Activated CD4-positive, alpha-beta T cell treated with anti-CD3 and anti-CD28 coated beads, Interleukin-2, amount 50 U/mL, for 4 hours (primary cell): ENCODE measurements at places on chromosomes 16 and 17.

DNA sequence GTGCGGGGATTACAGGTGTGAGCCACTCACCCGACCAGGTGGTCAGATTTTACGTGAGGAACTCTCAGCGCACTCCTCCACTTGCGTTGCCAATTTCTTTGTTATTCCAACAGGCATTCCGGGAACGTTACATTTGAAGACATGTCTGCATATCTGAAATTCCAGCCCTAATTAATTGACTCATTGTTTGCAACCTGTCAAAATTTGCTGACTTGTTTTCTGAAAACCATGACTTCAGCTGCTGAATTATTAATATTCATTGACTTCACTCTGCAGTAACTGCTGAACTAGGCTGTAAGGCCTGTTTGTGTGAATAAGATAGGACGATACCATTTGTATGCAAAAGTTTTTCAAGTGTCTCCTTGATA lies 16.6 kb downstream of the G6PC1 start:
- no peak for DNase-seq

DNA sequence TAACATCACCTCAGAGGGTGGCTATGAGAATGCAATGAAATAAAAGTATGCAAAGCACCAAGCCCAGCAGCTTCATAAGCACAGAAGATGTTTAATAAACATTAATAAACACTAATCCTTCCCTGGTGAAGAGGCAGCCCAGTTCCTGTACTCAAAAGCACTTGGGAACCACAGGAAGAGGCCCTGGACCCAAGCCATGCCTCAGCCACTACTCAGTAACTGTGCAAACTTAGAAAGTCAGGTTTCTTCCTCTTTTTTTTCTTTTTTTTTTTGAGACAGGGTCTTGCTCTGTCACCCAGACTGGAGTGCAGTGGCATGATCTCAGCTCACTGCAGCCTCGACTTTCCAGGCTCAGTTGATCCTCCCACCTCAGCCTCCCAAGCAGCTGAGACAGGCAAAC lies 5.3 kb downstream of the ARHGAP17 start:
- no peak for DNase-seq

GRCh38 chr17:78384479-78385175 lies 6.2 kb downstream of the PGS1 start:
- DNase-seq, result no peak

DNA sequence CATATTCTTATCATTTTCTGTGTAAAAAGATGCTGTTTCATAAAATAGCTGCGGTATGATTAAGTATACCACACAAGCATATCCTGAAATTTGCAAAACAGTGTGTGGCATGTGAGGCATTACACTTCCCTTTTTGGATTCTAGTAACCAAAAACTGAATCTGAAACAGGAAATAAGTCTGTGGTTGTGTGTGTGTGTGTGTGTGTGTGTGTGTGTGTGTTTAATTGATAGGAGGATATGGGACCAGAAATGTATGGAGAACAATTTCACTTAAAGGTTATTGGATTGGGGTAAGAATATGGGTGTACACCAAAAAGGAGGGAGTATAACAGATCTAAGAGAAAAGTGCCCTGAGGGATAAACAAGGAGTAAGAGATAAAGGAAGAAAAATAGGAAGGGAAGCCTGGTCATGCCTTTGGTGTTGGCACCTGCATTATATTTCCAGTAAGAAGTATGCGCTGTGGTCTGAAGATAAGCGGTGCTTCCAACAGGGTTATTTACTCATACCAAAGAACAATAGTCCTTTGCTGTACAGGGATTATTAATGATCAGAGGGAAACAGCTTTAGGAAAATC lies 4.0 kb downstream of the LYRM1 start:
- DNase-seq, result no peak

DNA sequence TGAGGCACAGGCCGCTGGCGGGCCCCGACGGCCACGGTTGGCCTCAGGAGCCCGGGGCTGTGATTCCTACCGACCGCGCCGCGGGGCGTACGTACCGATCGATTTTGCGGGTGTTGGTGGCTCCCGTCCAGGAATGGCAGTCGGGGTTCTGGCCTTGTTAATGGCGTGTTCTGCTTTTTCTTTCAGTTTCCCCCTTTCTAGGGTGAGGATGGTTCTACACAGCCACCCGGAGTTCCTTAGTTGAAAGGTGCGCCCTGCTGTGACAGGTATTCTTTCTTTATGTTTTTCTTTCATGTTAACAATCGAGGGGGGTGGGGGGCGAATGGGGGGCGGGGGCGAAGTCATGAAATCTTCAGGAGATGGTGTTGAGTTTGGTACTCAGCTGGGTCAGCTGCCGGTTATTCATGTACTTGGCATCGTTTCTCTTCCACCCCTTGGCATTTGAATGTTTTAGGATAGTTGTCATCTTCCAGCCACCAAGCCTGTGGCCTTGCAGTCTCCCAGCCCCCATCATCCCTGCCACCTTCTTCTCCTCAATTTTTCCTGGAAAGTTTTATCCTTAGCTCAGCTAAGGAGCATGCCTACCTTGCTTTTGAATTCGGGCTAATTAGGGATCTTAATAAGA lies 802 bp downstream of the CYLD start:
- peak; percentile 35 for DNase-seq

DNA sequence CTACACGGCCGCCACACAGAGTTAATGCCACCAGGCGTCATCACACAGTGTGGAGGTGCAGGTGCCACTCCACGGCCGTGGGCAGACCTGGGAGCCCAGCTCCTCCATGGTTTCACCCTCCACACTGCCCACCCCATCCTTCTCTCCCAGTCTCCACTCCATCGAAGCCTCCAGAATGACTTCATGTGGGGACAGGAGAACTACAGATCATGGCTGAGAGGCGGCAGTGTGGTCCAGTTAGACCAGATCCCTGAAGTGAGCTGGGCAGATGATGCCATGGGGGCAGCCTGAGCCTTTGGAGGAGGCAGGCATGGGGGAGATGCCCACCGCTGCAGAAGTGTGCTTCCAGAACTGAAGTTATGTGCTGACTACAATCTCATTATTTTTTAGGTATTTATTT lies 38.0 kb upstream of the FAAP100 start:
- no peak for DNase-seq

- no peak for DNase-seq
Observed at GRCh38 chr17:76757256-76757655, 19.3 kb downstream of the MFSD11 start.

- DNase-seq, result no peak
Observed at GRCh38 chr16:66486773-66487579, 59.9 kb downstream of the BEAN1 start.

GRCh38 chr17:37816950-37817349 lies 72.1 kb upstream of the HNF1B start:
- DNase-seq, result no peak

DNA sequence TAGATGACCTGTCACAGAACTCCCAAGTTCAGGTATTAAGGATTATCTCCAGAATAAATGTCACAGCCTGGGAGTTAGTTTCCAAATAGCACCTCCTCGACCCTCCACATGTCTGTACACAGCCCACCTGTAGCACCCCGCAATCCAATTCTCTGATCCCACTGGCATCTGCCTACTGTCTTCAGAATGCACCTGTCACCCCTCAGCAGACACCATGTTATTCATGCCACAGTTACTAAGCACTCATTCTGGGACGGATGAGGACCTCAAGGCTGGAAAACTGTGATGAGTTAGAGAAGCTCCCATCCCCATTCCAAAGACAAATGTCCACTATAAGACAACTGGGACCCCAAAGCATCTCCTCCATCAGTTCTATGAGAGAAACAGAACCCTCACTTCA lies 7.8 kb downstream of the EMP2 start:
- DNase-seq, result no peak

- DNase-seq, result no peak
Observed at GRCh38 chr17:65931246-65932149, 260.4 kb downstream of the CEP112 start.

GRCh38 chr16:57265850-57266530 lies 18.5 kb downstream of the PLLP start:
- no peak for DNase-seq

DNA sequence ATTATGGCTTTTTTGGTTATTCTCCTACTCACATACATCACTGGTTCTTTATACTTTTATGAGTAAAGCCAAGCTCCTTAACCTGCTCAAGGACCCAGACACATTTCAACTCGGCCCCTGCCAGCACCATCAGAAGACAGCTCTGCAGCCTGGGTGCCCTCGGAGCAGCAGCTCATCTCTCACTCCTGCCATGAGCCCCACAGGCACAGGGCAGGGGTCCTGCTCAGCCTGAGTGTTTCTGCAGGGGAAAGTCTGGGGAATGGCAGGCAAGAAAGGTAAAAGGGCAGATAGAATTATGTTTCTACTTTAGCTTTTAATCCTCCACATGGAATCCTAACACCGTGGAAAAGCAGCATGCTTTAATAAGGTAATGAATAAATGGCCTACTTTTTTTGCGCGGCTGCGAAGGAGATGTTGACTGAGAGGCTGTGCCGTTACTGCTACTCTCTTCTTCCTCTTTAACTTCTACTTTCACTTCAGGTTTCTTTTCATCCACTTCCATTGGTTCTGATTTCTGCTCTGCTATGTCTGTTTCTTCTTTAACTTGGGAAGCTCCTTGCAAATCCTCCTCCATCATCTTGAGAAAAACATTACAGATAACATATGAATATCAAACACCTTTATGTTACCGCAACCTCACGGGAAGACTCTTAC lies 50.1 kb upstream of the TRAP1 start:
- no peak for DNase-seq

DNA sequence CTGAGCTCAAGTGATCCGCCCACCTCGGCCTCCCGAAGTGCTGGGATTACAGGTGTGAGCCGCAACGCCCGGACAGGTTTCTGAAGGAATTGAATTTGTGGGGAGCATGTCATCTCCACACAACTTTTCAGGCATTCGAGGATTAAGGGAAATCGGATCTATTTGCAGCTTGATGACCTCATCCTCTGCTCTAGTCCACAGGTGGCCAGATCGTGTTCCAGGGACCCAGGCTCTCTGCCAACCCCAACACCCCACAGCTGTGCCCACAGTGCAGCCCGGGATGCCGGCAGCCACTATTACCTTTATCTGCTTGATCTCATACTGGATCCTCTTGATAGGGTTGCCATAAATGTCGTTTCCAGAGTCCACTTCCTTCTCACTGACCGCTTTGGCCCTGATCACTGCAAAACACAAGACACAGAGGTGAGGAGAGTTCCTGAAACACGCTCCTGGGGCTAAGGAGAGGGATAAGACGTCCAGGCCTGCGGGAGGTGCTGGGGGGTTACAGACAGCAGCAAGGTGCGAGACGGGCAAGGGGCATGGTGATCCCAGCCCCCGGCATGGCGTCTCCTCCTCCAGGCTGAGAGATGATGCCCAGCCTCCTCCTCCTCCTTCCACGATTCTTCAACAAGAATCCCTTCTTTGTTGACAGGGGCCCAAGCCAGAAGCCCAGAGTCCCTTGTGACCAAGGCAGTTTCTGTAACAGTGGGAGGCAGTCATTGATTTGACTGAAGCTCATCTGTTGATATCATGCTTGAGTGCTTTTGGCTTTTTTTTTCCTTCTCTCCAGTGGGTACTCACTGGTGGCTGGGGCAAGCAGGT lies 29.3 kb downstream of the CEP295NL start:
- no peak for DNase-seq

- DNase-seq, result no peak
Observed at GRCh38 chr16:64242492-64242891, 879.4 kb downstream of the CDH11 start.

DNA sequence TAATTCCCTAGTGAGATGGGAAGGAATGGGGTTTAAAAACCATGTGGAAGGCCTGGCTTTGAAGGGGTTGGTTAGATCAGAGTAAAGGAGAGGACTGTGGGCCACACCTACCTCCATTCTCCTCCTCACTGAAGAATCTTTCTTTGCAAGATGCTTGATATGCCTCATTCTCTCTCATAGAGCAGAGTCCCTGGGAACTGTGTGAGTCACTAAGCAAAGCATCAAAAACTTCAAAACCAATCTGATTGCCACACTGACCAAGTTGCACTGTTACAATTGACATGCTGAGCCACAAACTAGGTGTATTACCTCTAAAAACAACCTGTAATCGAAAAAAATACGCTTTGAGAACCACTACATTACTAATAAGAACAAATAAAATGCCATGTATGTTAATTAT lies 2.0 kb downstream of the TUBD1 start:
- no peak for DNase-seq

DNA sequence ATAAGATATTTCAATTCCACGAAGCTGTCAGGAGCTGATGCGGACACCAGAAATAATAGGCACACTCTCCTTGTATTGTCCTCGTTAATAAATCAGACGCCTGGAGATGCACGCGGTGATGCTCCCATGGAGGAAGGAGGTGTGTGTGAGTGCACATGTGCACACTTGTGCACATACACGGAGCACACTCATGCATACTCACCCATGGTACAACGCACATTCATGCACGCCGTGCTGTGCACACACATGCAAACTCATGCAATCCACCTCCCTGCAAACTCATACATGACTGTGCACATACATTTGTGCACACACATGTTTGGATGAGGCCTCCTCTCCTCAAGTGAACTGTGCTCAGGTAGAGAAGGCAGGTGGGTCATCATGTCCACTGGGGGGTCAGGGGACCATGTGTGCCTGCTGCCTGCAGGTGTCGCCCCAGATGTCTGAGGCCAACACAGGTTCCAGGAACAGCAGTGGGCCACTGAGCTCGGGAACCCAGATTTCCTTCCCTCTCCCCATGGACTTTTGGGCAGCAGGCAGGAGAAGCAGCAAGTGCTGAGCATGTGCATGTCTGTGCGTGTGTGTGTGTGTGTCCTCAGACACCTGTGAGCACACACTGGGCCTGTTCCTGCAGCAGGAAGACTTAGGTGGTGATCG lies 165.3 kb downstream of the SDK2 start:
- DNase-seq, result no peak

- DNase-seq, result no peak
Observed at GRCh38 chr17:3907483-3908216, 8.6 kb downstream of the P2RX1 start.

DNA sequence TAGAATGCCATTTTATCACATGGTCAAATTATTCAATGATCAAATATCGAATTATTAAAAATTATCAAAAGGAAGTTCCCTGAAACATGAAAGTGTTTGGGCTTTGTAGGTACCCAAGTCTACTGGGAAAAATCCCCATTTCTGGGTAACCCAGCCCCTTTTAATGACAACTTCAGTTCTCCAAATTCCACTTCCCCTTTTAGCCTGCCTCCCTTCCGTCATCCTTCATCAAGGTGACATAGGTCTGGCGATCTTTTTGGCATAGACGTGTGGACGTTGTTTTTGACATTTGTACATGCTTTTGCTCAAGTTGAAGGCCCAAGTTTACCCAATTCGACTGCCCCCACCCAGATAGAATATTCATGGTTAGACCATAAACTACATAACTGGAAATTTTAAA lies 660.9 kb downstream of the MAF start:
- DNase-seq, result no peak

GRCh38 chr16:28186752-28187151 lies 25.0 kb downstream of the XPO6 start:
- no peak for DNase-seq
